Cerebellum (tissue), 4 donors: ENCODE measurements at places on chromosomes 11 and 22. TPM values are rescaled to one million over a fixed set of nuclear protein-coding genes. Genes with fewer than 3 reads are reported as not detected.

Gene SNX32
- total RNA-seq, result 4.9 TPM

Gene DUSP8
- 6.7 TPM for total RNA-seq

Gene CARD18
- total RNA-seq, result not detected

Gene RIMBP3C
- total RNA-seq, result 0.64 TPM

Gene GDPD4
- total RNA-seq, result not detected

Gene KCNJ11
- 10.9 TPM for total RNA-seq

DNA sequence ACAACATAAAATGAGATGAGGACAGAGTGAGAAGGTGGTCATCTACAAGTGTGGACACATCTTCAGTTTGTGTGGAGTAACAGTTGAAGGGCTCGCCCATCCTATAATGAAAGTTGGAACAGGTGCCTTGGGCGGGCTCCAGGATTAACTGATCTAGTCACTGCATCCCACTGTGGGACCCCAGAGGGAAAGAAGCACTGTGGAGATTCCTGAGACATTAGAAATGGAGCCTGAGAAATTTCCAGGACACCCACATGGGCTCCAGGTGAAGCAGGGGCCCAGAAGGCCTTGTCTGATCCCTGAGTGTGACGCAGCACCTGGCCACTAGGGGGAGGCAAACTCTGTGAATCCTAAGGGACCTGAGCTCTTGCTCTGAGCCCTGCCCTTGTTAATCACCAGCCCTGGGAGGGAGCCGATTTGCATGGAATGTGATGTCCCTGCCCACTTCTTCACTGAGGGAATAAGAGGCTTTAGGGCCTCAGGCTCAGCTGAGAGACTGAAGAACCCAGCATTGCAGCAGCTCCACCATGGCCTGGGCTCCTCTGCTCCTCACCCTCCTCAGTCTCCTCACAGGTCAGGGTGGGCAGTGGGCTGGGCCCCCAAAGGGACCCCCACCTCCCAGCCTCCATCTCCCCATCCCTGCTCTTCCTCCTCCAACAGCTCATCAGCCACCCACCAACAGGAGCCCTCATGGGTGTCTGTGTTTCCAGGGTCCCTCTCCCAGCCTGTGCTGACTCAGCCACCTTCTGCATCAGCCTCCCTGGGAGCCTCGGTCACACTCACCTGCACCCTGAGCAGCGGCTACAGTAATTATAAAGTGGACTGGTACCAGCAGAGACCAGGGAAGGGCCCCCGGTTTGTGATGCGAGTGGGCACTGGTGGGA lies 98.4 kb downstream of the VPREB1 start:
- peak; percentile 19 for DNase-seq

DNA sequence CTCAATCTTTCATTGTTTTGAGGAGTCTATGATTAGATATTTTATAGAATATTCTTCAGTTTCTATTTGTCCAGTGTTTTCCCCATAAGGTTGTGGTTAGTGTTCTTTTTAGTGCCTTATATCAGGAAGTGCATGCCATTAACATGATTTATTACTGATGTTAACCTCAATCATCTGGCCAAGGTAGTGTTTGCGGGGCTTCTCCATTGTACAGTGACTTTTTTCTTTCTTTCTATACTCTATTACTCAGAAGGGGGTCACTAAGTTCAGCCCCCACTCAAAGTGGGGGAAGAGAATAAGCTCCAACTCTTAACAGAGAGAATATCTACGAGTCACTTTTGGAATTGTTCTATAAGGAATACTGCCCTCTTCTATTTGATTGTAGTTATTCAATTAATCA lies 415.8 kb downstream of the DYNC2H1 start:
- DNase-seq, result no peak

DNA sequence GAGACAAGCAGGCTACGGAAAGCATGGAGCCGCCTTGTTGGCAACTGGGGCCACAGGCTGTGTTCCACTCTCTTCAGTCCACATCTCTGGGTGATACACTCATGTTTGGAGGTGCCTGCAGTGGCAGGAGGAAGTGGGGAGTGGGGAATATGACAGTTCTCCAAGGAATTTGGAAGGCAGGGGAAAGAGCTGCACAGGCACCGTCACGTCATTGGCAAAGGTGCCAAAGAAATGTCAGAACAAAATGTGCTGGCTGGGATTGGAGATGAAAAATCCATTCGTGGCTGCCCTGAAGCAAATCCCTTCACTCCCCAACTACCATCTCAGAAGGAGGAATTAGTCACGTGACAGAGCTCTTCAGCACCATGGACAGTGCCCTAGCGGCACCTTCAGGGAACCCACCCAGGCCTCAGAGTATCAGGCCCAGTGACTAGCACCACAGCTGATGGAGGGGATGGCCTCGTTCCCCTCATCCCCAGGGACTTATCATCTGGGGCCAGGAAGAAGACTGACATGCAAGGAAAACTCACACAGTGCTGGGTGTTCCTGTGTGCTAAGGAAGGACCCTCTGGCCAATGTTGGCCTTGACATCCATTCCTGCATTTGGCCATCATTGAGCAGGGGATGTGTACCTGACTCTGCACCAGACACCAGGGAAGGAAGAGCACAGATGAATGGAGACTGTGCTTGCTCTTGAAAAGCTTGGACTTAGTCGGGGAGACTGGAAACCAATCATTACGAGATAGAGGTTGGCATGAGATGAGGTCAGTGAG lies 48.5 kb upstream of the PRDM11 start:
- peak; percentile 63 for DNase-seq

DNA sequence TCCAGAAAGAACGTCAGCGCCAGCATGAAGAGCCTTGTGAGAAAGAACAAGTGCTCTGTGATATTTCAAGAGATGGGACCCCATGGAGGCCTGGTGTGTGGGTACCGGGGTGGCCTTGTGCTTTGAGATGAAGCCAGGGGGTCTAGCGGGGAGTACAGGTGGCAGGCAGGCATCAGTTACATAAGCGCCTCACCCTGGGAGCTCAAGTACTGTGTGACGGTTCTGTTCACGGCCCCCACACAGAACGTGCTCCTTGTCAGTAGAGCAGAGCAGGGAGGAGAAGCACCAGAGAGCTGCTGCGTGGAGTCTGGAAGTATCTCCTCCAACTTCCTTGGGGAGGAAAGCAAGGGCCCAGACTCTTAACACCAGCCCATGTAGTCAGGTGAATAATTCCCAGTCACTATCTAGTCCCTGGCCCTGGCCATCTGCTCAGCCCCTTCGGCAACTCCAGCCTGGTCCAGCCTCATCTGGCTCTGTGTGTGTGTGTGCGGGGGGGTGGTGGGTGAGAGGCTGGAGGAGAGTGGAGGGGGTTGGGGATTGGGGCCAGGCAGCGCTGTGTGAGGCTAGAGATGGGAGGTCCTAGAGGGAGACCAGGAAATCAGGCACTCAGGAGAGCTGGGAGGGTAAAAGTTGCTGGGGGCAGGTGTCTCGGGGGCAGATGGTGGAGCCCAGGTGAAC lies 32.4 kb downstream of the MCM5 start:
- no peak for DNase-seq

DNA sequence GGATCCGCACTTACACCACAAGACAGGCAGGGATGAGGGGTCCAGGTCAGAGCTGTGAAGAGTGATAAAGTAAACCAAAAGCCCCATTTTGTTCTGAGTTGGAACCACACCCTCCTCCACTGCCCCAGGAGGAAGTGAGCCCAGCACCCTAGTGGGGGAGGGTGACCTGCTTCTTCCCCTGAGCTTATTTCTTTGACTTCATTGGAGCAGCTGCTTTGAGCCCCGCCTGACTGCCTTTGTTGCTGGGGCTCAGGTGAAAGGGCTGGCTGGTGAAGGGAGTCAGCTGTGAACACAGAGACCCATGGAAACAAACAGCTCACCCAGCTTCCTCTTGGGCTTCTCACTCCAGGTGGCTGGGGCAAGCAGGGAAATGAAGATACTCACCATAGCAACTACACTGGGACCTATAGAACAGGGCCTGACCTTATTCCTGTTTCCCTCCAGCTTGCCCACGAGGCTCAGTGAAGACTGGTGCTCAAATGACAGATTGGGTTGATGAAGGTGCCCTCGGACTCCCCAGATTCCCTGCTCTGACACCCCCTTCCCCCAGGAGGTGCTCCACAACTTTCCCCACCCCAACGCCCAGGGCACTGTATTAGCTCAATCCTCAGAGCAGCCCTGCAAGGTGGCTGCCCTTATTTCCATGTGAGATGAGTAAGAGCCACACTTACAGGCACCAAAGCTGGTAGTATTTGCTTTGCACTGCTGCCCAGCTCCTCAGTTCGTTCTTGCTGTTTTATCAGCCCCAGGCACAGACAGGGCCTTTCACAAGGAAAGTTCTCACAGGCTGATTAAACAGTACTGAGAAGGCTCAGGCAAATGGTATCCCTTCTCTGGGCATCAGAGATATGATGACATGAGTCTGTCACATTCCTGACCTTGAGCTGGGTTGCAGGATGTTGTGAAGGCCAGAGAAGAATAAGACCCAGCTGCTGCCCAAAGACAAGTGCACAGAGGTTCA lies 2.4 kb downstream of the UCP2 start:
- DNase-seq, result no peak

GRCh38 chr11:2810411-2811205 lies 75.0 kb downstream of the CDKN1C start:
- DNase-seq, result no peak

GRCh38 chr11:111124724-111125123 lies 120.8 kb upstream of the POU2AF2 start:
- no peak for DNase-seq

GRCh38 chr11:44634401-44635281 lies 69.2 kb downstream of the CD82 start:
- DNase-seq, result no peak

DNA sequence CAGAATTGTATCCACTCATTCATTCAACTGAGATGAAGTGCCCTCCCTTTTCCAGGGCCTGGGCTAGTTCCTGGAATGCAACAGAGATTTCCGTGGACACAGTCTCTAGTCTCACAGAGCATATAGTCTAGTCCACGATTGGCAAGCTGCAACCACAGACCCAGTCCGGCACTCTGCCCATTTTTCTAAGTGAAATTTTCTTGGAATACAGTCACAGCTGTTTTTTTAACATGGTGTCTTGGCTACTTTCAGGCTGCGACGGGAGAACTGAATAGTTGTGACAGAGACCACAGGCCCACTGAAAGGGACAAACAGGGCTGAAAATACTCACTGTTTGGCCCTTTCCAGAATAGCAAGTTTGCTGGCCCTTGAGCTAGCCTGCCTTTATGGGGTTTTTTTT lies 29.2 kb downstream of the ALG12 start:
- DNase-seq, result peak; percentile 24

DNA sequence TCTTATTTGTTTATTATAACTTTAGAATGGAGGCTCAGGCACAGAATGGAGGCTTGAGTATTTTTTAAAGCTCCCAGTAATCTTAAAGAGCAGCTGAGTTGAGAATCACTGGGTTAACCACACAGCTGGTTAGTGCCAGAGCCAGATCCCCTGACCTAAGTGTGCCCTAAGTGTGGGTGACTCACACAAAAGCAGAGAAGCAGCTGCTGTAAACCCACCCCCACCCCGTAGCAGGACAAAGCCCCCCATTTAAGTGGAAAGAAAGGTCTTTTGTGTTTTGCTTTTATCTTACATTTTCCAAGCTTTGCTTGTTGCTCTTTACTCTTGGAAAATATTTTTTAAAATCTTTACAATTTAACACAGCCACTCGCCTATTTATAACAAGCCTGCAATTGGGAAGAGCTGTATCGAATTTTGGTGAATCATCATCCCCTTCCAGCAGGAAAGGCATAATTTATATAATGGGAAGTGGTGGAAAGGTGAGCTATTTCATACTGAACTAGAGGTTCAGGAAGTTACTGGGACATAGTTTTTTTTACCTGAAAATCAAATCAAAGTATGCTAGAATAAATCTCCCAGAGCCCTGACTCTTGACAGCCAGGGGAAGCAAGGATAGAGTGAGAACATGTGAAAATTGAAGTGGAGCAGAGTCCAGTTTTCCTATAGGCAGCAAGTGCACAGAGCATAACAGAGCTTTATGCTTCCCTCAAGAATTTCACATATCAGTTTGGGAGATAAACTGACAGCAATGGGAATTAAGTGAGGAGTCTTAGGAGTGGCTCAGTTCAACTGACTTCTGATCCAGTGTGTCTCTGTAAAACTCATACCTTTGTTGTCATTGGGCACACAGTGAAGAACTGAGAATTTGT lies 405.7 kb downstream of the AASDHPPT start:
- DNase-seq, result no peak

DNA sequence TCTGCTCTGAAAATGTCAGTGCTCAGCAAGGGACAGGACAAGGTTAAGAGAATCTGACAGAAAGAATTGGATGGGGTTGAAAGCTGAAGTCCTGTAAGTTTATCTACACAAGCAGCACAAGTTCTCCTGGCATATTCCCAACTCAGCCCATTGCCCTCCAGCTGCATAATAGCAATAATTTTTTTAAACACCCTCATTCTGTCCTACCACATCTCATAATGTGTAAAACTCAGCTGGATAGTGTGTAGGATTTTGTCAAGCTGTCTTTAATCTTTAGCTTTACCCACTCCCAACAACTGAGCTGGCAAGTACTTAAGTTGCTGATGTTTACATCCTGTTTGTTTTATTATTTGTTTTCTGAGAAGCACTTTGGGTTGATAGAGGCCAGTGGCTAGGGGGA lies 158.9 kb downstream of the CADM1 start:
- DNase-seq, result no peak

- no peak for DNase-seq
Measured at GRCh38 chr22:41910050-41911000, 4.5 kb downstream of the SHISA8 start.

GRCh38 chr11:11724994-11725393 lies 103.2 kb upstream of the GALNT18 start:
- no peak for DNase-seq

GRCh38 chr11:59172345-59173079 lies 580 bp downstream of the DTX4 start:
- DNase-seq, result peak; percentile 21

DNA sequence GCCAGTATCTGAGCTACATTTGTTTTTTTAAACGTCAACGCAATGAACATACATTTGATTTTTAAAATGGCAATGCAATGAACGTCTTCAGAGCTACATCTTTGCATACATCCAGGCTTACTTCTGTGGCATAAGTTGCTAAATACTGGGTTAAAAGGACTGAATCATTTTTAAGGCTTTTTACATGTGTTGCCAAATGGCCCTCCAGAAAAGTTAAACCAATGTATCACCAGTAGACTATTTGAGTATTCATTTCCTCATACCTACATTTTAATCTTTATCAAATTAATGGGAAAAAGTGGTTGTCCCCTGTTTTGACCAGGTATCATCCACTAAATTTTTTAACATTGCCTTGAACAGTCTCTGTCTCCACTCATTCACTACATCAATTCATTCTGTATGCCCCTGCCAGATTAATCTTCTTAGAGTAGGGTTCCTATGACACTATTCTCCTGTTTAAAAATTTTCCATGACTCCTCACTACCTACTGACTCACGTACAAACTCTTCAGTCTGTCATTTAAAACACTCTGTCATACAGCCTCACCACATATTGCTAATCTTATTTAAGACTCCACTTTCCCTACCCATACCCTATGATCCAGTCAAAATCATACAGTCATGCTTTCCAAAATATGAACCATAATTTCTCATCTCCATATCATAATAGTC lies 12.4 kb upstream of the PRRG4 start:
- DNase-seq, result no peak
